ENCODE measurements at places on chromosomes 7 and 10.

- no peak for DNase-seq
Observed at GRCh38 chr7:17516771-17517170, 218.3 kb downstream of the AHR start.

- no peak for DNase-seq
Observed at GRCh38 chr10:52488606-52489485, 174.8 kb downstream of the DKK1 start.

- DNase-seq: no peak
Observed at GRCh38 chr10:113463777-113464176, 89.1 kb upstream of the HABP2 start.

DNA sequence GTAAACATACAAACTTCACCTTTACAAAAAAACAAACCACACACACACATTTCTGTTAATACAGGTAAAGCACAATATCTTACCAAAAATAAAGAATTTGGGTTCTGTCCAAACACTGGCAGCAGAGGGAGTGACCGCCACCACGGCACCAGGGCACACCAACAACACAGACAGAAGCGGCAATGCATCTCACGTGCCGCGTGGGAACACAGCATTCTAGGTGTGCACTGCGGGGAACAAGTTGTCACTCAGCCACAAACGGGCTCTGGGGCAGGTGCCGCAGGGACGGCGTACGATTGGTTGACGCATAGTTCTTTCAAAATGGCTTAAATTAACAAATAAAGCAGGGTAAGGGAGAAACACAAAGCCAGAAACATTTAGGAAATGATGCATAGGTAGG lies 22.3 kb downstream of the PDGFA start:
- no peak for DNase-seq

DNA sequence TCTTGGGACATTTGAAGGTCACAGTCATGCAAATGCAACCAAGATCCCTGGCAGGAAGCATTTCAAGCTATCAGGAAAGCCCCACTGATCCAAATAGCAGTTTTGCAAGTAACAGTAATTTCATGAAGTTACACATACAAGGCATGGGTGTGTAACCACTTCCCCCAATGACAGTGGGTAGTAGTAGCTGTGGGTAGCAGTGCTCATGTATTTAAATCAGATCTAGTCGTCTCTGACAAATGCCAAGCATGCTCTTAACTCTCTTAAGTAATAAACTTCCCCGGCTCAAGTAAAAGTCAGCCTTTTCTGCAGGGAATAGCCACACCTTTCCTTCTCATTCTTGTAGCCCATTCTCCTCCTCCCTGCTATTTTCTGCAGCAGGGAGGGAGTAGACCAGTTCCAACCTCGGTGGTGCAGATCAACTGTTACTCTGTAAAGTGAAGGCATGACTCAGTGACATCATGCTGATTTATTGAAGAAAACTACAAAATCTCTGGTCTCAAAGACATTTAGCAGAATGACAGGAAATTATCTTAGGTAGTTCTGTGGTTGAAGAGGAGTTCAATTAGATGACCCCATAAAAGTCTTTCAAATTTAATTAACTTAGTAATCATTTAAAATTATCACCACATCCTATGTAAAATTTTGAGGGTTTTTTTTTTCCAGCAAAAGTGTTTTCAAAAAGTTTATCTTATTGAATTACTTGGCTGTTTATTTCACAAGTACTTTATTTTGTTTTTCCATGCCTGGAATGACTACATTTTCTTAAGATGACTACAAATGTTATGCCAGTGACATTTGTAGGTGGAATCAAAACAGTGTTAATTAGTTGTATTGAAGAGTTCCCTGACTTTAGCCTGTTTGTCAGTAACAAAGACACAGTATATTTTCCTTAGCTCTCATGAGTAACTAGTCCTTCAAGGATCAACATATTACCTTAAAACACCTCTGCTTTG lies 568.3 kb downstream of the INHBA start:
- no peak for DNase-seq

GRCh38 chr10:75972491-75973276 lies 541.3 kb downstream of the LRMDA start:
- no peak for DNase-seq

DNA sequence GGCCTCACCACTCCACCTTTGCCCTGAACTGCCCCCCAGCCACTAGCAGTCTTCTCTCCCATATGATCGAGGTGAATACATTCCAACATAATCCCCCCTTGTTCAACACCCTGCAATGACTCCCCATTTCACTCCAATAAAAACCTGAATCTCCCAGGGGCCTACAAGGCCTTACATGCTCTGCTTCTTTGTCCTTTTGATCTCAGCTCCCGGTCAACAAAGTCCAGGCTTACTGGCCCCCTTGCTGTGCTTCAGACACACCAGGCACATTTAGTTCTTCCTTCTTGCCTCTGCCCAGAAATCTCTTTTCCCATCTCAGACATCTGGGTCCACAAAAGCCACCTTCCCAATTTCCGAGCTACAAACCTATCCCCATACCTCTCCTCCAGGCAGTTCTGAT lies 14.0 kb downstream of the MET start:
- DNase-seq: no peak

- DNase-seq: no peak
Observed at GRCh38 chr7:17120756-17121155, 177.7 kb upstream of the AHR start.

- no peak for DNase-seq
Observed at GRCh38 chr7:140923358-140924006, 1.2 kb downstream of the BRAF start.

GRCh38 chr10:33569702-33570101 lies 235.2 kb upstream of the NRP1 start:
- no peak for DNase-seq

DNA sequence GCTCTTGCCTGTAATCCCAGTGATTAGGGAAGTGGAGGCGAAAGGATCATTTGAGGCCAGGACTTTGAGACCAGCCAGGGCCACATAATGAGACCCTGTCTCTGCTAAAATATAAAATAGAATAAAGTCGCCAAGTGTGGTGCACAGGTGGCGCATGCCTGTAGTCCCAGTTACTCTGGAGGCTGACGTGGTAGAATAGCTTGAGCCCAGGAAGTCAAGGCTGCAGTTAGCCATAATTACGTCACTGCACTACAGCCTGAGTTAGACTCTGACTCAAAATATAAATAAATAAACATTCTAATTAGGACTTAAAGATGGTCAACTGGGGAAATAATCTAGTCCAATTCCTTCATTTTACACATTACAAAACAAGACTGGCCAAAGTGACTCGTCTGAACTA lies 768 bp downstream of the CHCHD2 start:
- no peak for DNase-seq

- DNase-seq: no peak
Observed at GRCh38 chr10:31745612-31746376, 182.8 kb downstream of the ARHGAP12 start.

GRCh38 chr10:93106631-93107072 lies 33.0 kb downstream of the CYP26A1 start:
- no peak for DNase-seq

- no peak for DNase-seq
Observed at GRCh38 chr10:64033711-64034110, 512.5 kb downstream of the REEP3 start.

- no peak for DNase-seq
Observed at GRCh38 chr10:132712743-132713142, 73.2 kb downstream of the NKX6-2 start.

DNA sequence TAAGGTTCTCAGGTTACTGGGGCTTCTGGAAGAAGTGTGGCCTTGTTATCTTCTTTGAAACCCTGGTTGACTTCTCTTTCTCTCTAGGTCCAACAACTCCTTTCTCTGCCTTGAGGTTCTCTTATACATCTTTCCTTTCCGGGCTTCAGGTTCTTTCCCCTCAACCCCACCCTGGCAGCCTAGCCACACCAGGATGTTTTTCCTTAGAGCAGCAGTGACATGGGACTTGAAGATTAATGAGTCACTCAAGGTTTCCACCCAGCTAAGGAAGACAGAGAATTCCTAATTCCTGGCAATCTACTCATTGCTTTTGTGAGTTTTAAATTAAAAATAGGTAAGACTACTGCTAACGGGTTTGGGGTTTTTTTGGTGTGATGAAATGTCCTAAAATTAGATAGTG lies 121.8 kb upstream of the HPS1 start:
- no peak for DNase-seq

GRCh38 chr7:120060281-120060680 lies 212.7 kb upstream of the KCND2 start:
- DNase-seq: no peak

DNA sequence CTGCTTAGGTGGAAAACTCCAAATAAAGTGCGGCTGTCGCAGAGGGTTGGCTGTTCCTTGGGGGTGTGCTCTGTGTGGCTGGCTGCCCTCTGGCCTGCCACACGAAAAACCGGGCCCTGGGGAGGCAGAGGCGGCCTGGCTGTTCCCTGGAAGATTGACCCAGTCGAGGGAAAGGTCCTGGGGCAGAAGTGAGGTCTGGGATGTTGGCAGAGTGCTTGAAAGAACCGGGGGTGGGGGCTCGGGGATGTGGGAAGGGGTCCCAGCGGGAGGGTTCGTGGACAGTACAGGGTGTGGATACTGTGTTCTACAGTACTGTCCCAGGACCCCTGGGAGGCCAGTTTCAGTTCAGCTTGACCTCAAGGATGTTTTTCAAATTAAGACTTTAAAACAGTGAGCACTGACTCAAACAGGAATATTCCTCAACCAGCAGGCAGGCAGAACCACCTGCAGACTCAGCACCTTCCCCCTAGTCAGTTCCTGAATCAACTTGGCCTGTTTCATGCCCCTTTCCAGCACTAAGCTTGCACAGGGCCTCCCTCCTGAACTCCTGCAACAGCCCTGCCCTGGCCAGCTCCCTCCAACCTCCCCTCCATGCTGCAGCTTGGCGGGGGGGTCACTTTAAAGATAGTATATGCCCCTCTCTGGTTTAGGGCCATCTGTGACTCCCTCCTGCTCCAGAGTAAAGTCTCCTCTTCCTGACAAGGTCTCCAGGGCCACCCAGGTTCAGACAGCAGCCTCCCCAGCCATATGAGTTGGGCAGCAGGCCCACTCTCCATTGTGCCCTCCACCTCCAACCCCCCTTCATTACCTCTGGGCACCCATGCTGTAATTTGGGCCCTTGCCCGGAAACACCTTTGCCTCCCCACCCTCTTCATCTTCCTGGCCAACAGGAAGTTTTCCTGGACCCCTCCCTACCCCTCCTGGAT lies 3.2 kb upstream of the ATP6V1F start:
- DNase-seq: no peak

DNA sequence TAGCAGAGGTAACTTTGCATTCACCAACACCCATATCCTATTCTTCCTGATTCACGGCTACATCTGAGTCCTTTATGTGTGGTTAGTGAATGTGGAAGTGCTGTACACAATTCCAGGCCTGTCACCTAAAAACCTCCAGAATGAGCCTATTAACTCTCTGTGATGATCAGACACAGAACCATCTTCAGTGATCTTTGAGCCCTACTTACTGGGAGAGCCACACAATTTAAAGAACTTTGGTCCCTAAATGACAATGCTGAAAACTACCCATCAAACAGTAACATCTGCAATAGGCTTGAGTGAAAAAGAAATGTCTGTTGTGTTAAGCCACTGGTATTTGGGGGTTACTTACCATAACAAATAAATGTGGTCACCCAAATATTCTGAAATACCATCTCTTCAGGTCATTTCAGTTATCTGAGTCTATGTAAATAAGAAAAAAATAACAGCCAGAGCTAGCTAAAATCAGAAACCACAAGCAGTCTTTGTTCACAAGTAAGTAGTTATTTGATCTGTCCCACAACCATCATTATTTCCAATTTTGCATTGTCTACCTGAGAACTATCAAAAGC lies 145.7 kb downstream of the HGF start:
- no peak for DNase-seq

- no peak for DNase-seq
Observed at GRCh38 chr7:116836048-116836447, 26.3 kb upstream of the CAPZA2 start.

GRCh38 chr7:36300696-36301350 lies 88.8 kb upstream of the ANLN start:
- DNase-seq: no peak

DNA sequence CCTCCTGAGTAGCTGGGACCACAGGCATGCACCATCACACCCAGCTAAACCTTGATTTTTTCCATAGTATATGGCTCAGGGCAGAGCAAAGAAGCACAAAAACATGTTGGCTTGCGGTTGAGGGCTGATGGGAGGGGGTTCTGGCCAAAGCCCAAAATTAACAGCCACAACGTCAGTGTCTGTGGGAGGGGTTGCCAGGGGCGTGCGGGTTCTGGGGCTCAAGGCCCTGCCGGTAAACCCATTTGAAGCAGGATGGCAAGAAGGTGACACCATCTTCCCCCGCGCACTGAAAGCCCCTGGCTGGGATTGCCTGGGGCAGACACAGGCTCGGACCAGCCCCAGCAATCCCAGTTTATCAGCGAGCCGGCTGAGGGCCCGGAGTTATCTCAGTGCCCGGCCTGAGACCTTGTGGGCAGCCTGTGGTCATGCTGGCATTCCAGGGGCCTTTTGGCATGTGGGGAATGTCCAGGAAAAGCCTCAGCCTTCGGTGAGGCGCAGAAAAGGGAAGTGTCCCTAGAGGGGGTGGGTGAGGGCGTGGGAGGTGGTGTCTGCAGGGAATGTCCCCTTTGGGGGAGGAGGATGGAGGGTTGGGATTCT lies 167.7 kb upstream of the TNRC18 start:
- DNase-seq: no peak

- no peak for DNase-seq
Observed at GRCh38 chr10:108069096-108069495, 904.6 kb upstream of the SORCS1 start.

DNA sequence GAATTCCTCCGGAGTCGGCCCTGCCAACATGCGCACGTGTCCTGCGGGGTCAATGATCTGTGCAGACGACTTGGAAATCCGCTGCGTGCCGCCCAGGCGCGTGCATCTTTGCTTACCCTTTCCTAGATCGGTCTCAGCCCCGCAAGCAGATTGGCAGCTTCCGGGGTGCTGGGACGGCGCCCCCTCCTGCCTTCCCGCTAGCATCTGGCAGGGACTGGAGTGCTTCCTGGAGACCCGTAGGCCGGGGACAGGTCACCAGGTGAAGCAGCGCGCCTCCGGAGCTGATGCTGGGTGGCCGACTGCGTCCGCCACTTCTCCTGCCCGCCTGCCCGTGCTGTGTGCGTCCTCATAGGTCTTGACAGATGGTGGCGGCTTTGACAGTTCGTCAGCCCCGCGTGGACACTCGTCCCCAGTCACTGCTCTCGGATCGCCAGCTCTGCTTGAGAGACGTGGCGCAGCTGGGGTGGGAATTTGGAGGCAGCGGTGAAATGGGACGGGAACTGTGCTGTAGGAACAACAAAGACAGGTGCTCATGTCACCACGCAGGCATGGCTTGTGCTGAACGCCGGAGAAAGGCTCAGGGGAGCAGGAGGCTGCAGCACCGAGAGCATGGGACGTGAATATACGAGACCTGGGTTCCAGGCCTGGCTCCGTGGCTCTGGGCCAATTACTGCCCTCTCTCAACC lies 21.9 kb upstream of the KCNK18 start:
- no peak for DNase-seq

- no peak for DNase-seq
Observed at GRCh38 chr10:15124908-15125307, 27.8 kb downstream of the RPP38 start.

DNA sequence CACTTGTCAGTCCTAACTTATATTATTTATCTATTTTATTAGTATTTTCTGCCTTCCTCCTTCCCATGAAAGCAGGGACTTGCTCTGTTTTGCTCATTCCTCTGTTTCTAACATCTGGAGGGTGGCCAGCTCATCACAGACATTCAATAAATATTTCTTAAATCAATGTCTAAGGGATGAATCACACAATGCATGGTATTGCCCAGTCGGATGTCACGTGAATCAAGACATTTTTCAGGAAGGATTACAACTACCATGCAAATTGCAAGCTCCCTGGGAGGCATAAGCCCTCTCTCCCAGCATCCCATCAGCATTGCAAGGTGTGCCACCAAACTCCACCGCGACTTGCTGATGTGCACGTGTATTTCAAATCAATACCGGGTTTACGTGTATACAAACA lies 146.6 kb upstream of the RNF32 start:
- DNase-seq: no peak

Data from stimulated activated CD4-positive, alpha-beta T cell treated with anti-CD3 and anti-CD28 coated beads, TNF-alpha, amount 100 ng/mL, for 1 hour (primary cell).